ENCODE measurements at places on chromosomes 3 and 15.

- DNase-seq: peak; percentile 86
Observed at GRCh38 chr3:131216801-131217200, 164.8 kb upstream of the NUDT16 start.

DNA sequence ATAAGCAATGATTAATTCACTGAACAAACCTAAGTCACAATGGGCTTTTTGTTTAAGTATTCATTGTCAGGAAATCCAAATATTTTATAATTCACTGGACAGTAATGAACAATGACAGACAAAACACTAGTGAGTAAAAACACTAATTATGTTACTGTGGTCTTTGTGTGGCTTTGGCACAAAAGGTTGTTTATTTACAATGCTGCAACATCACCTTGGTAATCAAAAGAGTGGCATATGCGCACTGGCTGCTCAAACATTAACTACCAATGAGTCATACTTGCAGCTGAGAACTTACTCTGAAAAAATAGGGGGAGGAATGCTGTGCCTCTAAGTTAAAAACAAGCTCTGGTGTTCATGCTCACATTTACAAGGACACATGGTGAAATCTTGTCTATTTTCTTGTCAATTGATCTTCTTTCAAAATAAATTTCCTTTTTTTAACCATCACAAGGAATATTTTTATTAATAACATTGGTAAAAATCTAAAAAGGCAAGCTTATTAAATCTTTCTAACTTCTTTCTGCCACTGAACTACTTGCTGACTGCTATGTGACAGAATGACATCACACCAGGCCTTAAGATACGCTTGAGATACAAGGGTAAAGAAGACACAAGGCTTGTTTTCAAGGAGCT, 85.2 kb upstream of the PPIB start:
- peak; percentile 91 for DNase-seq

DNA sequence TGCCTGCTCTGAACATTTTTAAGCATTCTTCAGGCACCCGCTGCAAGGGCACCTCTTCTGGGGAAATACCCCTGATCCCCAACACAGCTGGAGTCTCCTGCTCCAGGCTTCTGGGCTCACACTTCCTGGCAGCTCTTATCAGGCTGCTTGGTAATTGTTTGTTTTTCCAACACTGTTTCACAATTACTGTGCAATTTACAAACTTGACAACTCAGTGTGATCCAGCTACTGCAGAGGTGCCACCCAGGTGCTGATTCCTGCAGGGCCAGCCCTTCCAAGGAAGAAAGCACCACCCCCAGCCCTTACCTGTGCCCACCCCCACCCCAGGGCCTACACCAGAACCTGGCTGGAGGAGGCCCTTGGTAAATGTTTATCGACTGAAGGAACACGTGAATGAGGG, 66.5 kb downstream of the MAGEF1 start:
- no peak for DNase-seq

DNA sequence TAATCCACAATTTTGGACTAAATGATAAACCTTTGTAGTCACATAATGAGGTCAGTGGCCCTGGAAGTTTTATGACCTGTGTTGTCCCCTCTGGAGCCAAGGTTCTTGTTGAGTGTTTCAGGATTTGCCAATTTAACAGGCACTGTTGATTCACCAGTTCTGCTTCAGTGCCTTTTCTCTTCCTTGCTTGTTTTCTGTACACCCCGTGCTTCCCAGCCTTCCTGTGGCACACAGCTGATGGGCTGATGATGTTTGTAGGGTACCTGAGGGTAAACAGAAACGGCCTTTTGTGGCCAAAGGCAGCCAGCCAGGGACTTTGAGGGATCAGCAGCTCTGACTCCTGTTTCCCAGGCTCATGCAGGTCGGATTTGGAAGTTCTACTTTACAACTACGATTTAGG, 13.3 kb downstream of the GYG1 start:
- DNase-seq: peak; percentile 72

DNA sequence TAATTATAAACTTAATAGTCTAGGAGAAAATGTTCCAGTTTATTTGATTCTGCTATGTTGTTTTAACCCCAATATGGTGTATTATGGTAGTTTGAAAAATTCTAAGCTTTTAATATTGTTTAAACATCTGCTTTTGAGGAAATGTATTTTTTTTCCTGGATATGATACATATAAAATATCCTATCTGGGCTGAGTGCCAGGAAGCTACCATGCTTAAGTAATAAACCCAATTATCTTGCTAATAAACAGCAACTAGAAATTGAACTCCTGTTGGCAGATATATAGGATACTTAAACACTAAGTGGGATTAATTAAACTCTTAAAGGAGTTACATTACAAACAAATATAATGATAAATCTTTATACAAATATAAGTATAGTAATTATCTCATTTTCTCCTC, 293.7 kb upstream of the GRM7 start:
- DNase-seq: no peak

DNA sequence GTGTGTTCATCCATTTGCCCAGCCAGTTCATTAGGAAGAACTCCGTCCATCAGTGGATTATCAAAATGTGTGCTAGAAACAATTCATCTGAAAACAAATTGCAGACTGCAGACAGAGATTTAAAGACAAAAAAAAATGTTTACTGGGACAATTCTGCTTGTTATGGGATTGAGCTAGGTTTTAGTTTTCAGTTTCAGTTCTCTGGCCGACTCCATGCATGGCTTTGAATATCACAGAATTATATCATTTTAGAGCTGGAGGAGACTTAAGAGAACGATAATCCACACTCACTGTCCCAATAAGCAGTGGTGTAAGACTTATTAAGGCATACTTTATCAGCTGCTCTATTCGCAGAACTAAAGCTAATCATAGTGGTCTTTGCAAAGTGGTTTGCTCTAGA, 51.1 kb downstream of the TFG start:
- DNase-seq: no peak

- DNase-seq: no peak
Observed at GRCh38 chr15:95848126-95848525, 482.4 kb upstream of the NR2F2 start.

GRCh38 chr15:43928152-43928551, 101.3 kb downstream of the WDR76 start:
- no peak for DNase-seq

- DNase-seq: no peak
Observed at GRCh38 chr3:171297951-171298350, 162.3 kb downstream of the TNIK start.

- no peak for DNase-seq
Observed at GRCh38 chr3:154131830-154132229, 10.6 kb downstream of the ARHGEF26 start.

DNA sequence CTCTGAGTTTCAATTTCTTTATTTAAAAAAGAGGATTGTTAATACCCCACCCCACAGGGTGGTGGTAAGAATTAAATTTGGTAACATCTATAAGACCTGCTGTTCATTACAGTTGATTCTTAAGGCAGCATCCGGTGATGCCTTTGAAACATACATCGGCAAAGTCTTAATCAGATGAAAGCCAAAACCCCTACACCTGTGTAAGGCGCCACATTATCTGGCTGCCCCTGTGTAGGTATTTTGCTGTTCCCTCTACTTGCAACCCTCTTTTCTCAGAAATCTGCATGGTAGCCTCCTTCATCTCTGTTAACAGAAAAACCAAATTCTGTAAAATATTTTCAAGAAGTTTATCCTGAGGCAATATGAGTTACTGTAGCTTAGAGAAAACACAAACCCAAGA, 90.0 kb downstream of the ST6GAL1 start:
- no peak for DNase-seq

- DNase-seq: no peak
Observed at GRCh38 chr3:140384028-140384771, 293.7 kb upstream of the TRIM42 start.

DNA sequence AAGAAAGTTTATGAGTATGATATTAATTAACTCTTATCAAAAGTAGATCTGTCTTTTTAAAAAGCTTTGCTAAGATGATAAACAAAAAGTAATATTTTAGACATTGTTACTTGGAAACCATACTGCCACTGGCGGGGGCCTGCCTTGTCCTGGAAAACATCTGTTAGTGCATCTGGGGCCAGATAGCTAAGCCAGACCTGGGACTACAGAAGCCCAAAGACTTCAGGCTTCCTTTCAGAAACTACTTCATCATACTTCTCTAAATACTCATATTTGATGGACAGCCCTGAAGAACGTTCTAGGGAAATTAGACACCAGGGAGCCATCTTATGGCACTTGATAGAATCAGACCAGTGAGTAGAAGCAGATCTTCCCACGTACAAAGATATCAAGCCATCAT, 795.4 kb upstream of the SEMA6D start:
- no peak for DNase-seq

- no peak for DNase-seq
Observed at GRCh38 chr3:197567904-197568681, 12.3 kb upstream of the BDH1 start.

DNA sequence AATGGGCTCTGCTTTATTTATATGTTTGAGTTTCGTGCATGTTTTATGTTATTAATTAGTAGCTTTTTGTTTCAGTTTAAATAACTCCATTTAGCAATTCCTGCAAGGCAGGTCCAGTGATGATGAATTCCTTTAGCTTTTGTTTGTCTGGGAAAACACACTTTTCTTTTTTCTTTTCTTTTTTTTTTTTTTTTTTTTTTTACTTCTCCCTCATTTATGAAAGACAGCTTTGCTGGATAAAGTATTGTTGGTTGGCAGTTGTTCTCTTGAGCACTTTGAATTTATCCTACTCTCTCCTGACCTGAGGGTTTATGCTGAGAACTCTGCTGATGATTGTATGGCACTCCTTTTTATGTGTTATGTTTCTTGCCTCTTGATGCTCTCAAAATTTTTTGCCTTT, 35.7 kb downstream of the TMEM39A start:
- DNase-seq: peak; percentile 12

GRCh38 chr3:58237941-58238681, 519 bp downstream of the ABHD6 start:
- peak; percentile 18 for DNase-seq

GRCh38 chr3:43759938-43760337, 69.2 kb downstream of the ABHD5 start:
- DNase-seq: no peak

DNA sequence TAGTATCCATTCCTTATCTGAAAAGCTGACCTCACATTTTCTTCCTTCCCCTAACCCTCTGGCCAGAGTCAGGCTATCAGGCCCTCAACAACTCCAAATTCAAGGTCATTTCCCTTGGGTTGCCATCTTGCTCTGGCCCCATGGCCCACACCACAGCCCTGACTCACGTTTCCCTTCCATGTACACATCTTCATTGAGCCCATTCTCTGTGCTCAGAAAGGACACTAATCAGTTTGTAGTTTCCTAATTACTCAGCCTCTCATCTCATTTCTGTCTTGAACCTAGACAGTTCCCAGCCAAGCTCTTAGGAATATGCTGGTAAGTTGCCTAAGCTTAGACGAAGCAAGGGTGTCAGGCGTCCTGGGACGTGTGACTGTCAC, 14.9 kb downstream of the TGM5 start:
- no peak for DNase-seq
